Activated CD4-positive, alpha-beta T cell treated with anti-CD3 and anti-CD28 coated beads, Interleukin-2, Interleukin-6, amounts not matched to agents 100 ng/mL and 50 ng/mL, durations not matched to agents 16 hours and 8 hours (primary cell): ENCODE measurements at places on chromosomes 16 and 17.

DNA sequence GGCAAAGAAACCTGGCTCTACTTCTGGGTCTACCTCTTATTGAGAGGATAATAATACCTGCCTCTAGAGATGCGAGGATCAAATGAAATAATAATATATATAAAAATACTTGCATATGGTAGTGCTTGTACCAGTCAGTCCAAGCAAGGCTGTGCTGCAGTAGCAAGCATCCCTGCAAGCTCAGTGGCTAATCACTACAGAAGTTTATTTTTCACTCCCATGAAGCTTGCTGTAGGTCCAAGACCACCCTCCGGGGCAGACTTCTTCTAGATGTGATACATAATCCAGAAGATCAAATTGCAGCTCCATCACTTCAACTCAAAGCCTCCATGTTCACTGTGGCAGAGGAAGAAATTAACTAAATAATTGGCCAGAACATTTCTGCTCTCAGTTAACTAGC lies 48.9 kb upstream of the NKD1 start:
- DNase-seq: no peak

DNA sequence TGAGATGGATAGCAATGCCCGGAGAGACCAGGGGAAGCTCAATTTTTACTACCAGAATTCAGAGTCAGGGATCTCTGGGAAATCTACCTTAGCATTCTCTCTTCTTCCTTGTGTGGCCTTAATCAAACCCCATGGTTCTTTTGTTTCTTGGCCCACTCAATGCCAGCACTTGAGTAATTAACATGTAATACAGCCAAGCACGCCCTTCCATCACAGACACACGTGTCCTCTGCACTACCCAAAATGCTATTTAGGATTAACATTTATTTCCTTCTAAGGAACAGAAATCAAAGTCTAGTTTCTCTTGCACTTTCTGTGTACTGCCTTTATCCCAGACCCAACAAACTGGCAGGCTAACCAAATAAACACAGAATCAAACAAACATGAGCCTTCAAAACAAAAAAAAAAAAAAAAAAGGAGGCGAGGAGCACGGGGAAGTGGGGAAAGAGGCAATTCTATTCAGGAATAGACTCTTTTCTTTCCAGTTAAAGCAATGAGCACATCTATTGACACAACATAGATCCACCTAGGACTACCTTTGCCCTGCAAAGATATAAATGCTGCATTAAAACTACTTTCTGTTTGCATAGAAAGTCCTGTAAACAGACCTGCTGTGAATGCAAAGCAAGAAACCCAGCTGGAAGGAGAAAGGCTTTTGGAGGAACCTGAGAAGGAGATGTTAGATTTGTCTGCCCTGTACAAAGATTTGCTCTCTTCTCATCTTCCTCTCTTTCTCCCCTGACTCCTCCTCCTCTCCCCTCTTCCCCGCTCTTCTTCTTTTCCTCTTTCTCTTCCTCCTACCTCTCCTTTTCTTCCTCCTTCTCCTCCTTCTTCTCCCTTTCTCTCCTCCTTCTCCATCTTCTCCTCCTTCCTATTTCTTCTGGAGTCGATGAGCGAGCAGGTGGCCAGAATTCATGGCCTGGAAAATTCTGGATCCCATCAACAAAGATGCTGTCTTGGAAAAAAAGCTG lies 294.4 kb downstream of the NPIPA8 start:
- DNase-seq: no peak

GRCh38 chr16:17257426-17258023 lies 213.2 kb downstream of the XYLT1 start:
- DNase-seq: no peak

DNA sequence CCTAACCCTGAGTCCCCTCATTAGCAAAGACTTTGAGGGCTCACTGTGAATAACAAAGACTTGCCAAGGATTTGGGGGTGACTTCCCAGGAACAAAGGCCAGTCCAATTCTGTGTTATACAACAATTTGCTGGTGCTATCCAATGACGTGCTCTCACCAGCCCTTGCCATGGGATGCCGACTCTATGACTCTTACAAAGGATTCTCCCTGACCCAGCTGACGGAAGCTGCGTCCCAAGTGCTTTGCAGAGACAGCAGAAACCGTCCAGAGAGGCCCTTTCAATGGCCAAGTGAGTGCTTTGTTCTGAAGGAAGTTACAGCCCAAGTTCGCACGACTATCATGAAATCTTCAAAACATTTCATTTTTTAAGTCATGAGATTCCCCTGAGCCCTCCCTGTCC lies 345.3 kb upstream of the TNRC6C start:
- DNase-seq: no peak

DNA sequence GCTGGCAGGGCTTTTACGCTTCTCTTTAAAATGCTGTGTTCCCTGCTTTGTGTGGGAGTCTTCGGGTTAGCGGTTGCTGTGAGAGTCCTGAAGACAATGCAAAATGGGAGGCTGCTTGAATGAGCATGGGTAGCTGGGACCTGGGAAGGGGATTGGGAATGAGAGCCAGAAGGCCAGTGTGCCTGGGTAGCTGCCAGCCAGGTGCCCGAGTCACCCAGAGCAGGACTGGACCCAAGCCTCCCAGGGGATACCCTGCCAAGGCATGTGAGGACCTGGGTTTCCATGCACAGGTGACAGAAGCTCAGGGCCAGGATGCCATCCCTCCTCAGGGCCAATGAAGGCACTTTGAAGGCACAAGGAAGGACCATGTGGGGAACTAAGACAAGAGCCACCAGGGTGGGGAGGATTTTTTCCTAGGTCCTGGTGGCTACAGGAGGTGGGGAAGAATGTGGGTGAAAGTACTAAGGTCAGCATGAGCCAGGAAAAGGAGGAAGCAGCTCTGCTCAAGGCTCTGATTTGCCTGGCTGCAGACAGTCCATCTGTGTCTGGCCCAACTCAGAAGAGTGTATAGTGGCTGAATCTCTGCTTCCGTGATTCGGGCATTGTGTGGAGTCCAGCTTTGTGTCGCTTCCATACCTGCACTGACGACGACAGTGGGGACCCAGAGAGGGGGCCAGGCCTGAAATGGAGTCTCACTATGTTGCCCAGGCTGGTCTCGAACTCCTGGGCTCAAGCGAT lies 20.5 kb downstream of the TMEM94 start:
- no peak for DNase-seq
